ENCODE measurements at places on chromosomes 11 and 22.
A peak's percentile ranks its signal among the peaks of the same experiment; 100 is the strongest.

DNA sequence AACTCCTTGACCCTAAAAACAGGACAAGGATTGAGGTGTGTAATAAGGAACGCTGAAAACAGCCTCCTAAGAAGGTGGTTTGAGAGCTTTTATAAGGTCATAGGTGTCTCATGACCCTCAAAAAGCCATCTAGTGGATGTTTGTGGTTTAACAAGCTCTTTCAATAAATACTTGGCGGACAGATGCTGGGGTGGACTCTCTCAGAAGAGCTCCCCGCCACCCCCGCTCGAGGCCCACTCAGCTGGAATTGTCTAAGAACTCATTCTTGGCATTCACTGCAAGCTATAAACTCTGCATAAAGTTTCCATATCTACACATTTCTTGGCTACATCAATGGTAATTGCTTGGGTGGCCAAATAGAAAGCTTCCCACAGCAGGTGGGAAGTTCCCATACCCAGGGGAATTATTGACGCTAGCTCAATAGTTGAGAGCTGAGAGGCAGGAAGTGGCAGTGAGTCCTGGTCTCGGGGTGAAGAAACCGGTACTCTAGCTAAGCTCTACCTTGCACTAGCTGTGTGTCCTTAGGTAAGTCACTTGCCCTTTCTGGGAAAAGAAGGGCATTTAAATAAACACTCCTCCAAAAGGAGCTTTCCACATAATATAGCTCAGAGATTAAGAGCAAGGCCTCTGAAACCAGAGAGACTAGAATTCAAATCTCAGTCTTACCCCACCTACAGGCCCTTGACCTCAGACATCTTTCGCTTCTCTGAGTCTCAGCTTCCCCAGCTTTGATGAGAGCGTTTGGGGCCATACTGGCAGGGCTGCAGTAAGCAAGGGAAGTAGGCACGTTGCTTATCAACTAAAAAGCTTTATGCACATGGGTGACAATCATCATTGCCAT lies 6.4 kb downstream of the MS4A15 start:
- no peak for DNase-seq

GRCh38 chr22:36761553-36762240 lies 14.2 kb downstream of the IFT27 start:
- DNase-seq = peak; percentile 37

GRCh38 chr11:14886513-14886912 lies 5.5 kb downstream of the CYP2R1 start:
- no peak for DNase-seq

- no peak for DNase-seq
Observed at GRCh38 chr11:14789879-14790484, 102.0 kb downstream of the CYP2R1 start.

- DNase-seq = no peak
Observed at GRCh38 chr11:70358753-70359152, 39.6 kb upstream of the CTTN start.

- DNase-seq = no peak
Observed at GRCh38 chr11:127334466-127334865, 333.9 kb upstream of the KIRREL3 start.

DNA sequence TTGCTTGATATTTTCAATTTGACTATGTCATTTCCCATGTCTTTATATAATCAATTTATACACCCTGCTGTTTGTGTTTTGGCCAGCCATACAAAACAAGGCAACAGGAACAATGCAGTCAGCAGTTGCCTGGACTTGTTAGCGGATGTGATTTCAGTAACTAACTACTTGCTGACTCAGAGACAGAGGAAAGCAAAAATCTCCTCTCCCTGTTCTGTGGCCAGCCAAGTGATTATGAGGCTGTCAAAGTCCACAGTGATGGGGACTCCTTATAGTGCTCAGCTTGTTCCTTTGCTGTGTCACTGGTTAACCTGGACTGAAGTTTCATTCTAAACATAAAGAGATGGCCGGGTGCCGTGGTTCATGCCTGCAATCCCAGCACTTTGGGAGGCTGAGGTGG lies 32.6 kb upstream of the APLP2 start:
- peak; percentile 95 for DNase-seq

GRCh38 chr11:131474947-131475346 lies 104.5 kb downstream of the NTM start:
- no peak for DNase-seq

GRCh38 chr22:23537416-23537815 lies 42.7 kb downstream of the IGLL1 start:
- no peak for DNase-seq

- no peak for DNase-seq
Observed at GRCh38 chr11:97461934-97462333, 1072.1 kb downstream of the JRKL start.

DNA sequence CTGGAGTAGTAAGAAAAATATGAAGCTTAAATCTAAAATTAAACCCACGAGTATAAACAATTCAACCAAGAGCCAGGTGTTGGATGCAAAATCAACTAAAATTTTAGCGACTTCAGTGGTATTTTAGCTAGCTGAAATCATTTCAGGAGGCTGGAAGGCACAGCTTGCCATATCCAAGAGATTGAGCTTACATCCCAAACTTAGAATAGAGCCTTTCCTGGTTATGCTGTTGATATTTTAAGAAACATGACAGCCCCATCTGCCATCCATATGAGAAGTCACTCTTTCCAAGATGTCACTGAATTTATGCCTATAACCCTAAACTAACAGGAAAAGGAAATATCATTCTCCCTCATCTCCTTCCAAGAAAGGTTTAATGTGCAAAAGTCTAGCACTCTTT lies 334.0 kb downstream of the KCNA4 start:
- no peak for DNase-seq

Measured in osteoblast (primary cell).